Skin of body (tissue), 3 donors: ENCODE measurements at places on chromosomes 1 and 21.

DNA sequence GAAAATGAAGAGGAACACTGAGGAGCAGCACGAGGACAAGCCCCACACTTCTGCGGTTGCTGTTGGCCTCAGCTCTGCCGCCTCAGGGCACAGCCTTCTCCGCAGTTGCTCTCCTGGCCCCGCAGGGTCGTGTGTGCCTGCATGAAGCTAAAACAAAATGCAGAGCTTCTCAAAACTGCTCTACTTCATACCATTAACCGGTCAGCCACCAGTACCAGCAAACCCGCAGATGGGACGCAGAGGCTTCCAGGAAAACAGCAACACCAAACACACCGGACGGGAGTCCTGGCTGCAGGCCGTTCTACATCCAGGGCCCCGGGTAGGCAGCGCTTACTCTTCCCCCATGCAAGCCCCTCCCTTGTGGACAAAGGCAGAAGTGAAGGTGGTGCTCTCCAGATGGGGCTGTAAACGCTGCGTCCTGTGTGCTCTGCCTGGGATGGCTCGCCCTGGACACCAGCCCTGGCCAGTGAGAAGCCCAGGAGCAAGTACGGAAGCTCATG lies 7.1 kb upstream of the C1orf159 start:
- DNase-seq = no peak

DNA sequence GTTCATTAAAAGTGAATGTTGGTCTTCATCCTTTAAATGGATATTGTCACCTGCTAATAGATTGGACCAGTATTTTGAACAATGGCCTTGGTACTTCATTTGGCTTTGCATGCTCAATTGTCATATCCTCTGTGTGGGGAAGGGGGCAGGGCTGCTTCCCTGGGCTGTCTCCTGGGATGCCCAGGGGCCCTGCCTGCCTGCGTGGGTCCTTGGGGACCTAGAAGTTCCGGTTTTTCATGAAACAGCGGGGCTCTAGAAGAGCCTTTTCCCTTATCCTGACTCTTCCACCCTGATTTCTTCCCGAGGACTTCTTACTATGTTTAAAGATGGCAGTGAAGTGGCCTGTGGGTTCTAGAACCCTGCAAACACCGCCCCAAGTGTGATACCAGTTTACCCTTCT lies 97.5 kb downstream of the DISC1 start:
- DNase-seq = no peak

- DNase-seq = no peak
Measured at GRCh38 chr1:45730075-45730779, 20.2 kb downstream of the IPP start.

DNA sequence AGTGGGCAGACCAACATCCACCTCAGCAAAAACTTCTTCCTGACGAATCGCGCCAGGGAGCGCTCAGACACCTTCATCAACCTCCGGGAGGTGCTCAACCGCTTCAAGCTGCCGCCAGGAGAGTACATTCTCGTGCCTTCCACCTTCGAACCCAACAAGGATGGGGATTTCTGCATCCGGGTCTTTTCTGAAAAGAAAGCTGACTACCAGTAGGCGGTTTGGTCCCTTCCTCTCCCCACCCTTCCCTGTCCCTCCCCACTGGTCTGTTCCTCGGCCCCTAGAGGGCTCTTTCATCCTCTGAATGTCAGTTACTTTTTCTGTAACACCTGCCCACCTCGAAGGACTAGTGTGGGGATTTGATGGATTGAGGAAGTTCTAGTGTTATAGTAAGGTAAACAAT lies 46.9 kb downstream of the CAPN2 start:
- DNase-seq = no peak

DNA sequence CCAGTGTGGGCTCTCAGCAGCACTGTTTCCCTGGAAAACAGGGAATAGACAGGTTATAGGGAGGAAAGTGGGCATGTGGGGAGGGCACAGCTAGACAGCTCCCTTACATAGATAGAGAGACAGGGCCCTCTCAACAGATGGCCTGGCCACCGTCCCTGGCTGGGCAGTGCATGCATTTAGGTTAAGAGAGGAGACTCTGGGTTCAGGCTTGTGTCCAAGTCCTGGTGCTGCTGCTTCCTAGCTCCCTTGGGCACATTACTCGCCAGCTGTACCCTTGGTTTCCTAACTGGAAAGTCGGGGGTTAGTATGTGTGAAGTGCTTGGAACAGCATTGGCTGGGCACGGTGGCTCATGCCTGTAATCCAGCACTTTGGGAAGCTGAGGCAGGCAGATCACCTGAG lies 9.1 kb downstream of the PLOD1 start:
- no peak for DNase-seq

DNA sequence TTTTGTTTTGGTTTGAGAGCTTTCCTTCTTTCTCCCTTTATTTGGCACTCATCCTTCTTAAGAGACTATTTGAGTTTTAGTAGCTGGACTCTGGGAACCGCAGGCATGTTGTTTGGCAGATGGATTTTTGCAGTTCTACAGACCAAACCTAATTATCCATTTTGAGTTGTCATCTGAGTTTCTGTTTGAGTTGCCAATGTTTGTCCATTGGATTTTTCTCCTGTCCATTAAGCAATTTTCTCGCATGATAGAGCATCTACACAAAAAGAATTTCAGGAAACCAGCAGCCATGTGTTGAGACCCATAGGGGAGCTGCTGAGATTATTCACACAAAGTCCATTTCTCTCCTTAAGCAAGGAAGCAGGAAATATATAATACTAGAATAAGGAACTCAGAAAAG lies 17.2 kb upstream of the CXADR start:
- no peak for DNase-seq

DNA sequence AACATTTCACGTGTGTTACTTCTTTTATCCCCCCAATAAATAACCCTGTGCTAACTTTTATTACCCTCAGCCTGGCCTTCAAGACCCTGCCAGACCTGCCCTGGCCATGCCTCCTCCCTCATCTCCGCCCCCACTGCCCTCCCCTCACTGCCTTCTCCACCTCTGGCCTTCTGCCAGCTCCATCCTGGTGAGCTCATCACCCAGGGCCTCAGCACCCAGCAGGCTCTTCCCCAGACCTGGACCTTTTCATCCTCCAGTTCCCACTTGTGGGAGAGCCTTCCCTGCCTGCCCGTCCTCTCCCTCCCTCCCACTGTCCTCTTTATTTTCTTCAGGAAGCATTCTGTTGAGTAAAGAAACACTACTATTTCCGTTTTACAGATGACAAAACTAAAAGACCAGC lies 72.0 kb downstream of the SLC66A1 start:
- no peak for DNase-seq

- DNase-seq = no peak
Measured at GRCh38 chr1:13487143-13487868, 26.5 kb downstream of the LRRC38 start.

DNA sequence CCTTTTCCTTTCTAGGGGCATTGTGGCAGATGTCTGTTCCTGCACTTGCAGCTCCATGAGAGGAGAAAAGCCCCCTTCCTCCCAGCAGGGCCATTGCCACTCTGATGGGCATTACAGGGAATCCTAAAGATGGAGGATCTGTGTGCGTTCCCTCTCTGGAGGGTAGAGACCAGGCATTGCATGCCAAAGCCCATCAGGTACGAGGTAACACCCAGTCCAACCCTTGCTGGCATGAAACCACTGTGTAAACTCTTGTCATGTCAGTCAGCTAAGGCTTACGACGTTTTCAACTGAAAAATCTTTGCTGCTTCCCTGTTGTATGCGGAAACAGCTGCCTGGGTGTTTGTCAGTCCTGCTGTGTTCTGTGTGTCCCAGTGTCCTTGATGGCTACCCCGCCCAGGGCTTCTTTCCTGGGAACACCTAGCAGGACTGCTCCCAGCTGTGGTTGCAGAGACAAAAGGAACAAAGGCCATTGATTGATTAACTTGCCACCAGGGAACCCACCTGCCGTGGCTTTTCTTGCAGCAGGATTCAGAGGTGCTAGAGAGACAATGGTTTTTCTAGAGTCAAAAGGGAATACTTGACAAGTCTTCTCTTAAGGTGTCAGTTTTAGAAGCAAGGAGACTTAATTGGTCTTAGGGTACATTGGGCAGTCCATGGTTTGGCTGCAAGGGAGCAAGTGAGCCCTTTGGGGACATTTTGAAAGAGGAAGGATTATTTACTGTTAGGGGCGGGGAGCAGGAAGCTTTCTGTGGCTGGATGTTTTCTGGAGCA lies 24.6 kb downstream of the B3GALT5 start:
- DNase-seq = no peak

- DNase-seq = no peak
Measured at GRCh38 chr1:201731142-201731541, 97.8 kb upstream of the IPO9 start.

DNA sequence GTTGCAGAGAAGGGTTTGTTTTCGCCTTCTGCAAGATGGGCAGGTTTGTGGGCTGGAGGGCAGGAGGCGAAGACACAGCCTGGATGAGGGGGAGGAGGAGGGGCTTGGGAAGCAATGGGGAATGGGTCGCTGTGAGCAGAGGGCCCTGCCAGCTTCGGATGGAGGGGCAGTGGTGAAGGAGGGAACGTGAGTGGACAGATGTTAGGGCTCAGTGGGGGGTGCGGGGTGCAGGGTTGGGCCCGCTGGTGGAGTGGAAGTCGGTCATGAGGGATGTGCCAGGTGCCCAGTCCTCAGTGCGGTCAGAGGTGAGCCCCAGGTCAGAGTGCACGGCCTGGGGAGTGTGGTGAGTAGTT lies 55.5 kb upstream of the ABCG1 start:
- DNase-seq = no peak

DNA sequence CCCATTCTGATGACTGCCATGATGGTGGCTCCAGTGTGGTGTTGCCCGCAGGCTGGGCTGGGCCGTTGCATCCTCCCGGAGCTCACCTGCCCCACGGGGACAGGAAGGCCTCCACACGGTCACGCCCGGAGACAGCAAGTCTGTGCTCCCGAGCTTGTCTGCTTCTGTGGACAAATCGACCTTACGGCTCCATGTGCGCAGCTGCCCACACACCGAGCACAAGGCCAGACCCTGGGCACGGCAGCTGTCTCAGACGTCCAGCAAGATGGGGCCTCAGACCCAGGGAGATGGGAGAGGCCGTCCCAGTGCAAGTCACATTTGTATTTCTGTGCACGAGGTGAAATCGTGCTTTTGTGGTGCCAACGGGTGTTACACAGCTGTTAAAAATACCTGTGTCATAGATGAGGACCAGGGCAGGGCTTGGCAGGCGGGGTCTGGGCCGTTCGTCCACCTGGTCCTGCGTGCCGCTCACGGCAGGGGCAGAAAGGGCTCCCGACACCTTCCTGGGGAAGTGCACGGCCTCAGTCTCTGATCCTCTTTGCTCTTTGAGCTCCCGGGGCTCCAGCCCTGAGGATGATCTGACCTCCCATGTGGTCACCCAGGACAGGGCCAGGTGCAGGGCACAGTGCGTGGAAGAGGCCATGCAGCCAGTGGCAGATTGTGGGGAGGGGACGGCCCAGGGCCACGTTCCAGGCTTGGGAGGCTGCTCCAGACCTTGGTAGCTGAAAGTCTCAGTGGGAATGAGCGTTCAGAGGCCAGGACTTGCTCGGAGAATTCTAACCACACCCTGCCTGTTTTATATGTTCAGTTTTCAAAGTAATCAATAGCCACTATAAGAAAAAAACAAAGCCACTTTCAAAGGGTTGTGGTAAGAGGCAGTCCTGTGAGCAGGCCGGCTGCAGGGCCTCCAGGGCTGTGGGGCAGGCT lies 13.5 kb downstream of the COL6A1 start:
- no peak for DNase-seq

GRCh38 chr21:45472445-45473365 lies 67.7 kb downstream of the COL18A1 start:
- DNase-seq = no peak

- DNase-seq = no peak
Measured at GRCh38 chr1:174797398-174797797, 202.3 kb upstream of the CACYBP start.
